Brain microvascular endothelial cell (primary cell): ENCODE measurements at places on chromosomes 2 and 18.

DNA sequence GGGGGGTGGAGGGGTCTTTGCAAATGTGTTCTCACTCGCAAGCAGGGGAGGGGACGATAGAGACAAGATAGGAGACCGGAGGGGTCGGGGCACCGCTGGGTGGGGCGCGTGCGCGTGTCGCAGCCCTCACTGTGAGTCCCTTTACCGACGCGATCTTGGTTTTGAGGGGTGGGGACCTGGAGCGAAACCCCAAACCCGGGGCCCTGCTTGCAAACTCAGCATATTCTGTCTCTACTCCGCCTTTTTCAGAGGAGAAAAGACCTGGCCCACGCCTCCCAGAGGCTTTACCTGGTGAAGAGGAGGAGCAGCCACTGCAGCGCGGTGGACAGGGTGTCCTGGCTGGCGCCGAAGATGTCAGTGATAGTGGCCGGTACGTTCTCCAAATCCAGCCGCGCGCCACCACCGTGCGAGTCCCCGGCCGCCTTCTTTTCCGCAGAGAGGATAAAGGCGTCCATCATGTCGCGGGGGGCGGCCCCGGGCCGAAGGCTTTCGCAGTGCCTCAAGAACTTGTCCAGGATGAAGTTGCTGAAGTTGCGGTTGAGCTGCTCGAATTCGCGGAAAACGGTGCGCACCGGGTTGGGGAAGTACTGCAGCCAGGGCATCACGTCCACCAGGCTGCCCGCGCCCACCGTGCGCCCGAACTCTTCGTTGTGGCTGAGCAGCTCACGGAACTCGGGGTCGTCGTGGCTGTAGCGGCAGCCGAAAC is 1.7 kb downstream of the CYP1B1 start:
- no peak for DNase-seq

GRCh38 chr2:17644997-17645720 is 104.7 kb downstream of the VSNL1 start:
- DNase-seq, result peak; percentile 15

GRCh38 chr2:233519787-233520611 is 46.6 kb downstream of the USP40 start:
- no peak for DNase-seq

- DNase-seq, result no peak
Observed at GRCh38 chr2:209076151-209076550, 347.7 kb upstream of the MAP2 start.

- no peak for DNase-seq
Observed at GRCh38 chr18:47397671-47398319, 146.3 kb upstream of the SKOR2 start.

DNA sequence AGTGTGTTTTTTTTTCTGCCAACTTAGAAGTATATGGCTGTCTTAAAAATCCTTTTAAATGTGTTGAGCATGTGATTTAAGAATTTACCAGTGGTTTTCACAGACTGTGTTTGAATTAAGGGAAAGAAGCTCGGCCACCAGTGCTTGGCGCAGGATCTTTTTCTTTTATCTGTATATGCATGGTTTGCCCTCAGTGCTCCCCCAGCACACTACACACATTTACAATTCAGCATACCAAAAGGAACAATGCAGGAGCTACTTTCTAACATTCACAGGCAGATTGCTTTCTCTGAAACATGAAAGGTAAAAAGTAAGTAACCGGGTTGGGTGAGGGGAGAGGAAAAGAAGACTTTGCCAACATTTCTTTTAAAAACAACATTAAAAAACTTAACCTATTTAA is 3.9 kb downstream of the SALL3 start:
- no peak for DNase-seq

GRCh38 chr18:5152343-5153020 is 44.6 kb downstream of the AKAIN1 start:
- no peak for DNase-seq

DNA sequence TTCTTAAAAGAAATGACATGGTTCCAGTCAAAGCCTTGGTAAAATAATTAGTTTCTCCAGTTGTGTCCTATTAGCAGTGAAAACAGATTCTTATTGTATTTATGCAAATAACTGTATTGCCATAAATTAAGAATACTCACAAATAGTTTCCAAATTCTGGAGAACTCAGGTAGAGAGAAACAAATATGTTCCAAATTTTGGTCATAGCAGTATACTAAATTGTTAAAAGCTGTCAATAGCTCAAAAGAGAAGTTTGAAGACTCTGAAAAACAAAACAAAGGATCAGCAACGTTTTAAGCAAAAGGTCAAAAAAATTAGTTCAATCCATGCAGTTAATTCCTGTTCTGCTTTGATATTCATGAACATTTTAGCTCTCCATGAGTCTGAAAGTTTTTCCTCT is 25.5 kb downstream of the ELMOD3 start:
- no peak for DNase-seq

GRCh38 chr2:142952793-142953494 is 75.5 kb downstream of the KYNU start:
- no peak for DNase-seq

DNA sequence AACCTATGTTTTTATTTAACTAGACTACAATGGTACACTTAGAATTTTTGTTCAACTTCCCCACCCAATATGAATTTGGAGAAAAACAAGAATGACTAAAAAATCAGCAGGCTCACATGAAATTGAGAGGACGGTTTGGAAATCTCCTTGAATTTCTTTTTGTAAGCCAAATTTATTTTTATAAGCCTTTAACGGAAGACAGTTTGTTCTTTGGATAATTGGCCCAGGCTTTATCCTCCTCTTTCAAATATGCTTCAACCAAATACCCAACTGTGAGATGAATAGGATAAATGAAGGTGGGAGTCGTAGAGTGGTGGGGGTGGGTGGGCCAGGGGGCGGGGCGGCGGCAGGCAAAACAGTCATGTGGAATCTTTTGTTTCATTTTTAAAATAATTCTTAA is 60.6 kb downstream of the FMNL2 start:
- no peak for DNase-seq

- DNase-seq, result no peak
Observed at GRCh38 chr18:48158721-48159120, 228.3 kb upstream of the SMAD2 start.

GRCh38 chr2:100004959-100005387 is 137.4 kb downstream of the AFF3 start:
- no peak for DNase-seq

GRCh38 chr2:230895536-230896345 is 29.3 kb downstream of the GPR55 start:
- no peak for DNase-seq

GRCh38 chr18:9988665-9989064 is 74.8 kb downstream of the VAPA start:
- DNase-seq, result no peak

DNA sequence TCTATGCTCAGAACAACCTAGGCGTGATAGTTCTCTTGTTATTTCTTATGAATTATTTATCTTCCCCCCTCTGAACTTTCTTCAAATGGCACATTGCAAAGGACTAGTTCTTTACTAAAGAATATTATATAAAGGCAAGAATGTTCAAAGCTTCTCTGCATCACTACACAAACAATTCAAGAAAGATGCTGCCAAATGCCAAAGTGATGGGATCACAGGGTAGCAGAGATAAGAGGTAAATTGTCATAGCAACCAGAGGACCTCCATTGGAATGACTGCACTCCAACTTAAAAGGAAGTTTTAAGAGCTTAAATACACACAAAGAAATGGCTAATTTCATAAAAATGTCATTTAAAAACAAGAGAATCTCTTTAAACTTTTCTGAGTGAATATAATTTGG is 72.8 kb downstream of the AQP4 start:
- peak; percentile 77 for DNase-seq

DNA sequence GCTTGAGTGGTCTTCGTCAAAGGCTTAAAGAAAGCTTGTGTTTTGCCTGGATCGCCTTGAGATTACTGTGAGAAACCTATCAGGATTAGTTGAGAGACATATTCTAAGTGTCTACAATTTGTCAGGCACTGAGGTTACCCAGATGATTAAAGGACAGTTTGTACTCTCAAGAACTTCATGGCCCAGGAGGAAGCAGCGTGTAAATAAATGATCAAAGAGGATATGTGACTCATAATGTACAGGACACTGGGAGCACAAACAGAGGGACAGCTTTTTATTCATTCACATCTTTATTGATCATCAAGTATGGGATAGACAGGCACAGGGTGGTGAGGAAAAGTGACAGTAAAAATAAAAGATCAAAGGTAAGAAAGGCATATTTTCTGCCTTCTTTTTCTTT is 152.6 kb upstream of the FSHR start:
- DNase-seq, result no peak

DNA sequence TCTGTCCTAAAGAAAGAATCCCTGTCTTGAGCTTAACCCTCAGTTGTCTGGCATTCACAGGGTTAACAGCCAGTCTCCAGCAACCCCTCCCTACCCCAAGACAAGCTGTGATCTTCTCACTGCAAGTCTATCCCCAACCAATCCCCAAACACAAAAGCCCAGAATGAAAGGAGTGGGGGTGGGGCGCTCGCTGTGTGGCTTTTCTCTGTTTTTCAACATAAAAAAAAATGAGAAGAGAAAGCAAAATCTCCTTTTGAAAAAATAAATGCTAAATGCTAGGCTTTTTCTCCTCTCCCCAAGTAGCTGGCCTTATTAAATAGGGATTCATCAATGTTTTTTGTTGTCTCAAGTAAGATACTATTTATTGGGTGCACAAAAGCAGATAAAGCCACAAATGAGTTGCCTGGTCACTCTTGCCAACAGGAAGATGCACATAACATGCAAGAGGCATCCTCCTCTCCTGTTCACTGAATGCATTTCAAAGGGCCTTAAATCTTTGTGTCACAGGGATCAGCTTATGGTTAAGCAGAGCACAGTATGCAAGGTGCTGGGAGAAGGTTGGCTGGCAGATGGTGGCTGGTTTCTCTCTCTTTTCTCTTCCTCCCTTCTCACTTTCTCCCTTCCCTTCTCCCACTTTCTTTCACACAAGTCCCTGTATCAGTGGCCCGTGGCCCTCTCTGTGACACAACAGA is 225.6 kb downstream of the CMPK2 start:
- no peak for DNase-seq

DNA sequence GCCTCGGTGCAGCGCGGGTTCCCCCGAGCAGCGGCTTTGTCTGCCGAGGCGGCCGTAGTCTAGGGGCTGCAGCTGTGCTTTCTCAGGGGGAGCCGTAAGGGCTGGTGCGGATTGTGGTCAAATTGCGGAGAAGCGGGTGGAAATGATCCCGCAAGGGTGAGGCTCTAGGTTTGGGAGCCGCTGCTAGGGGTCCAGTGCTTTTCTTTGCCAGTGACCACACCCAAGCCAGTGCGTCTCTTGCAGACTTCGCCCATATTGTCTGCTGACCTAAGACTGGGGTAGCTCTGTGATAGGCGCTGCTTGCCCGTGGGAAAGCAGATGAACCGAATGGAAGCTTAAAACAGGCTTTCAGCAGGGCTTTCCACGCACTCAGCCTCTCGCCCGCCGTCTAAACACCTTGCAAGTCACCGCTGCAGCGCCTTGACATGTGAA is 2.1 kb downstream of the DPYSL5 start:
- DNase-seq, result no peak

DNA sequence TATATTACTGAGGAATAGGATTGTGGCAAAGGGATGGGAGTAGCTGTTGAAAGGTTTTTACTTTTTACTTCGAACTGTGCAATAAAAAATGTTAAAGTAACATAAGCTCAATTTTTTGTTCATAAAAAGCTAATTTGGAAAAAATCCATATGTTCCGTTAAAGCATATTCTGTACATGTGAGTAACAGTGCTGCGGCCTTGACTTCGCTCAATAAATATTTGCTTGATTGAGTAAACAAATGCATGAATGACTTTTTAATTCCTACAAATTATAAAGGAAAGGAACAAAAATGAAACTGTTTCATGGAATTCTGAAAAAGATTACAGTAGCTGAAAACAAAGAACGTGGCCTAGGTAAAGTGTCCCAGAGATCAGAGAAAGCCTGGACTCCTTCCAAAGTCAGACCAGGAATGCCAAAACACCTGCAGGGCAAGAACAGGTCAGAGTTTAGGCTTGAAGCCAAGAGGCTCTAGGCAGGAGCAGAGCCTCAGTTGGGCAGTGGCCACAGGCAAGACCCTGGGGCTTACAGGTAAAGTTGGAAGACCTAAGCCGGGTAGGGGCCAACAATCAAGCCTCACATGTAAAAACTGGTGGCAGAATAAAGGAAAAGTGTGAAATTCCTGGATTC is 44.3 kb upstream of the FIGN start:
- no peak for DNase-seq

DNA sequence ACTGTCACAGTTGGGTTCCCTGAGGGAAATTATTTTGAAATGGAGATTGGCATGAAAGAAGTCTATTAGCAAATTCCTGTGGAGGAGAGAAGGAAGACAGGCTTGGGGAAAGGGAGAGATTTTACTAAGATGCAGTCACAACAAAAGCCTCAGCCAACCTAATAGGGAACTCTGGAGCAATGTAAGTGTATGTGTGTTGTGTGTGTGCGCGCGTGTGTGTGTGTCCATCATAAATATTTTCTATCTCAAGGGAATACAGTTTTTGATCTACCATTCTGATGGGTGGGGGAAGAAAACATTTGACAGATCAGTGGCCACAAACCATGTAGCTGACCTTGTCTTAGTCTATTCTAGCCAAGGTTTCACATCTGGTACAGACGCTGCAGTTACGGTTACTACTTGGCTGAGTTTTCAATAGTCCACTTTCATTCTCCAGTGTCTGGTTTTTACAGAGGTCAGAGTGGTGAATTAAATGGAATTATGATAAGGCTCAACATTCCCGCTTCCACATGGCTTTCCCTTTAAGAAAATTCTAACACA is 72.6 kb downstream of the MREG start:
- no peak for DNase-seq

GRCh38 chr2:128442891-128443302 is 124.2 kb upstream of the HS6ST1 start:
- no peak for DNase-seq

- DNase-seq, result no peak
Observed at GRCh38 chr2:72981536-72981935, 64.2 kb downstream of the EMX1 start.

DNA sequence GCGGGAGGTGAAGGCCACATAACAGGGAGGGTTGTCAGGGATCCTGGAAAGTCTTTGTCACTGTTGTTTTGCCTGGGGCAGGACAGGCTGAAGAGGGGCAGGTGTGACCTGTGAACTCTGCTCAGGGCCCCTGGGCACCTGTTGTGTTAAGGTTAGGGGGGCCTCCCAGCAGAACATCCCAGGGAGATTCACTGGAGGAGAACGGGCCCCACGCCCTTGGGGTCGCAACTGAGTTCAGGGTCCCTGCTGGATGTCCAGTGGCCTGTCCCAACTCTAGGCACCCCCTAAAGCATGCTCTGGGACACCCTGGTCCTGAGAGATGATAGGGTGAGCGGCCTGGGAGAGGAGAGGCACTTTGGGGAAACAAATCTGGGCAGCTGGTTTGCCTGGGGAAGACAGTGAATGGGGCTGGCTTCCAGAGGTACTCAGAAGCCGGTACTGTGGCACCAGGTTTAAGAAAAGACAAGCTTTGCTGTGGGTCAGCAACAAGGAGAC is 22.9 kb downstream of the GPR35 start:
- no peak for DNase-seq

GRCh38 chr2:115183144-115183543 is 740.7 kb downstream of the DPP10 start:
- no peak for DNase-seq

GRCh38 chr18:14937271-14937670 is 189.3 kb downstream of the ANKRD30B start:
- DNase-seq, result no peak

- DNase-seq, result no peak
Observed at GRCh38 chr18:596288-596881, 403 bp upstream of the CLUL1 start.

GRCh38 chr2:40450796-40451430 is 977 bp downstream of the SLC8A1 start:
- peak; percentile 52 for DNase-seq
